ENCODE measurements at places on chromosomes 2 and 18.

GRCh38 chr2:20419007-20419576, 27.8 kb upstream of the RHOB start:
- DNase-seq: no peak

- DNase-seq: no peak
Measured at GRCh38 chr18:7575465-7576028, 8.4 kb downstream of the PTPRM start.

GRCh38 chr2:46827274-46828134, 88.1 kb downstream of the MCFD2 start:
- no peak for DNase-seq

DNA sequence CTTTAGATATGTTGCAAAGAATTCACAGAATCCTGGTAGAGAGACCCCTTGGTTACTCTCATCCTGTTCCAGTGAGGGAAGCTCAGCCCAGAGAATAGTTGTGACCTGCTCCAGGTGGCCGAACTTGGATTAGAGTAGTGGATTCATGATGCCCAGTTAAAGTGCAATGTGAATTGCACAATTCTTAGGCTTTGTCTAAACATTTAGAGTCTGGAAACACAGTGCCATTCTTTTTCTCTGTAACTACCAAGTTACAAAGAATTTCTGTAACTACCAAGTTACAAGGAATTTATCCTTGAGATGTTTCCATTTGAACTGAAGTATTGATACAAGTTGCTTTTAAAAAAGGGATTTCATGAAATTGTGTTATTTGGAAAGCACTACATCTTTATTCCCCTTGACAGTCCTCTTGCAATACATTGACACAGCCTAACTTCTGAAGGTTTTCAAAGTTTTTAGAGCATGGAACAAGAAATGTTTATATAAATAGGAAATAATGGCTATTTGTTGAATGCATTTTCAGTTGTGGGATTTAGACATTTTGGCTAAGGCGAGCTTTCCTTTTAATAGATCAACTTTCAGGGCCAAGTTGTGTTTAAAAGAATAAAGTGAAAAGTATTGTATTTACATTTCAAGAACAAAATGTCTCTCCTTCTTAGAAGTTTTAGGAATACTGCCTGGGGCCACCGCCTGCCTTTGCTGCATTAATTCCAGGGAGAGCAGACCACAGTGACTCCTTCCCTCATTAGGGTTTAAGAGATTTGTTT, 315.0 kb downstream of the LPIN1 start:
- no peak for DNase-seq

DNA sequence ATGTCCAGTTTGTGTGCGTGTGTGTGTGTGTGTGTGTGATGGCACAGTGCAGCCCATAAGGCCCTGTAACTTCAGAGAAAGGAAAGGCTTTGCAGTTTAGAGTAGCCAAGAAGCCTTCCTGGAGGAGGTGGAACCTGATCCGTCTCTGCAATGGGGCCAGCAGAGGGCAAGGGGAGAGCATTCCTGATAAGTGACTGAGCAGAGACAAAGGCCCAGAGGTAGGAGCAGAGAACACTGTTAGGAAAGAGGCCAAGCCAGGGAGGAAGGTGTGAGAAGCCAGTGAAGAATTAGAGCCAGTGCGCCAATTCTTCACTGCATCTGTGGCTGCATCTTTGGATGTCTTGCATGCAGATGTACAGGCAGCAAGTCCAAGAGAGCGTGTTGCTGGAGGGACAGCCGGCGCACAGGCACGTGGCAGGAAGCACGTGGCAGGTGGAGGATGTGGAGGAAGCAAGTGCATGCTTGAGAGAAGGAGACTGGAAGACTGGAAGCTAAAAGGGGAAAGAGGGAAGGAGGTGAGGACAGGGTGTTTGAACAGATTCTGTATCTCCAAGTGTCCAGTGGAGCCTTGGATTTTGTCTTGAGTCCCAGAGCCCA, 196.3 kb downstream of the CTIF start:
- DNase-seq: no peak

DNA sequence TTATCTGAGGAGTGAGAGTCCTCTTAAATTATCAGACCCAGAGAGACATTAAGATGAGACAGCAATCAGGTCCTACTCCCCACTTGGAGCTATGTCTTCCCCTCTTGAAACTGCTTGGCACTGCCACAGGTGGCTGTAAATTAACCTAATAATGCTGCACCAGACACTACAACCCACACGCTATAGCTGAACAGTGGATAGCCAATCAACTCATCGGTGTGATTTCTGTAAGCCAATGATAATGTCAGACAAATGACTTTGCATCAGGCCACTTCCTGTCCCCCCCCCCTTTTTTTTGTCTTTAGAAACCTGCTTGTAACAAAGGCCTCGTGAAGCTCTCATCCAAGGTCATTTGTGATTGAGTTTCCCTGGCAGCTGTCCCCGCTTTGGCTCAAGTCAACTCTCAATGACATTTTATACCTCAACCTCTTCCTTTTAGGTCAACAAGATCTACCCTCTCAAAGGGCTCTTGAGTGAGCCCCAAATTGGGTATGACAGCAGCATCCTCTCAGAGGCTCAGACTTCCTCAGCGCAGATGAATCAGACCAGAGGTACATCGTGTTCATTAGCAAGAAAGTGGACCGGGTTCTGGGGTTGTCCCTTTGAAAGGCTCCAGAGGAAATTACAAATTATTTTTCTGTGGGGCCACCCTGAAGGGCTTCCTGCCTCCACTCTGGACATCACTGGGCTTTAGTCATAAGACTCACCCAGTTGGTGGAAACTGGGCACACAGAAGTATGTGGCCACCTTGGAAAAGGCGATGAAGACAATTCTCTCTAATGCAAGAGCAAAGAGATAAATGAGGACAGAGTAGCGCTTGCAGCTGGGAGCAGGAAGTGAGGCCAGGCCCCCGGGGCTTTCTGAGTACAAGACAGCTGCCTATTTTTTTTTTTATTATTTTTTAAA, 73.6 kb downstream of the COPS8 start:
- no peak for DNase-seq

- no peak for DNase-seq
Measured at GRCh38 chr2:44680424-44680971, 261.0 kb upstream of the SIX3 start.

All from cortex of kidney (tissue), 1 donor.